GDM1 (cell line): ENCODE measurements at places on chromosomes 5 and 9.

DNA sequence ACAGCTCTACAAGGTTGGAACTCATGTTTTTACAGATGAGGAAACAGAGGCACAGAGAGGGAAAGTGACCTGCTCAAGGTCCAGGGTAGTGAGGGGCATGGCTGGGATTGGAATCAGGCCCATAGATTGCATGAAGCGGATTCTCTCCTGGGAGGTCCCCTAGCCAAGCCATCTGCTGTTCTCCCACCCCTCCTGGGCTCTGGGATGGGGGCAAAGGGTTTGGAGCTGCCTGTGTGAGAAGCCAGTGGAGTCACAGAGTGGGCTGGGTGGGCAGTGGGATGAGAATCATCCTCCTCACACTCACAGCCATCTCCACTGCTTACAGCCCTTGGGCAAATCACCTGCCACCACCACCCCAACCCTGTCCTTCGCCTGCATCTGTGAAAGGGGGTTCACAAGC lies 38.6 kb upstream of the PSD2 start:
- no peak for DNase-seq

DNA sequence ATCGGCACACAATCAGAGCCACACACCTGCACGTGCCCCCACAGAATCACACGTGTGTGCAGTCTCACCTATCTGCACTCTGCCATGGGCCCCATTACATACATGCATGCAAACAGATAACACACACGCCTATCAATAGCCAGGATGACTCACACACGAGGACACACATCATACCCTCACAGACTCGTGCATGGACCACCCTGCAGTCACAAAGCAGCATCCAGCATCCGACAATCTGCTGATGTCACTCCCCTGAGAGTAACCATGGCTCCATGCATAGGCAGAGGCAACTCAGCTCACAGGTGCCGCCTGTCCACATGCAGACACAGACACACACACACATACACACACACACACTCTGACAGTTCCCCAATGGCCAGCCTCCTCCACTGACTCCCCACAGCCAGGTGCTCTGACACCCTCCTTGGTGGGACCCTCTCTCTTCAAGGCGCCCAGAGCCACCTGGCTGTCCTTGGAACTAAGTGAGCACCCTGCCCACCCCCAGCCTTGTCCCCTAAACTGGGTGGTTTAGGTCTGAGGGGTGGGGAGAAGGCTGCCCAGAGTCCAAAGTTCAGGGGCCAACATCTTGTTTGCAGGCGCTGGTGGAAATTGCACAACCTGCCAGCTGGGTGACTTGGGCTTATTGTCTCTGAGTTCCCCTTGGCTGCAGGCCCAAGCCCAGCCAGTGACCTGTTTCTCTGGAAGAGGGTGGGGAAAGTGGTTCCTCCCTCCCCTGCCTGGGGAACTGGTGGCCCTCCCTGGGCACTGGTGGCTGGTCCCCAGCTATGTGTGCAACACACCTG lies 34.6 kb upstream of the NEK6 start:
- peak; percentile 37 for DNase-seq

DNA sequence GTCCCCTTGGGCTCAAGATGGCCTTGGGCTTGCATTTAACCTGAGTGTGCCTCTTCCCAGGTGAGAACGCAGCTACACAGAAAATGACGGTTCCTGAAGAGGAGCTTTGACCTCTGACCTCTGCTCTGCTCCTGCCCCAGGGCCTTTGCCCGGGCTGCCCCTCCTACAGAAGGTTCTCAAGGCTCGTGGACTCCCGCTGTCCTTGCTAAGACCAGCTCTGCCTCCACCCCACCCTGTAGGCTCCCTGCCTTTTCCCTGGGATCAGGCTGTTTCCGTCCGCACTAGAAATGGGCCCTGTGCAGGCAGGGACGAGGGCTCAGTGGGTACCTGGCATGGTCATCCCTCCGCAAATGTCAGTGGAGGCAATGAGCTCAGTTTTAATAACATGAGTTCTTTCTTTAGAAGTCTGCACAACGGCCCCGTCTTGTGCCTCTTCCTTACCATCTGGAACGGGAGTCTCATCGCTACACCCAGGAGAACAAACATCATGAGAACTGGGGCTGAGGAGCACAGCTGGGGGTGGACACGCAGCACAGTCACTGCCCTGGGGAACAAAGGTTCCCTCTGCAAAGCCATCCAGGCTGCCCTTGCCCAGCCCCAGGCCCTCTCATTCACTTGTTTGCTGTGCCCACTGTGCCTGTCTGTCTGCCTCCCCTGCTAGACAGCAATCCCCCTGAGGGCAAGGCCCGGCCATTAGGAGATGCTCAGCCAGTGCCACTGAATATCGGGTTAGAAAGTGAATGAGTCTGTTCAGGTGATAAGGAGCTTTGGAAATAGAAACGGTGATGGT lies 26.7 kb upstream of the LPCAT1 start:
- DNase-seq = no peak

GRCh38 chr5:98755406-98755805 lies 18.1 kb upstream of the RGMB start:
- DNase-seq = no peak

DNA sequence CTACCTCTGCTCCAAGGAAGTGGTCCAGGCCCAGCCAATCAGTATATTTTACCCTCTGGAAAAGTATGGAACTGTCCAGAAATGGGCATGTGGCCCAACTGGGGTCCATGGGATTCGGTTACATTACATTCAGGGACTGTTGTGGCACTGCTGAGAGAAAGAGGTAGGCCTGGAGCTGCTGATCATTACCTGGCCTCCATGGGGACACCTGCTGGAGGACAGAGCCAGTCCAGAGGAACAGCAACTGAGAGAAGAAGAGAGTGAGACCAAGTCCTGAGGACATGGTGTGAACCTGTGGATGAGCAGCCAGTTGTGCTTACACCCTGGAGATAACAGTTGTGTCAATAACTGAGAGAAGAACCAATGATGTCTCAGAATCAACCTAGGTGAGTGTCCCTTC lies 48.2 kb downstream of the HMHB1 start:
- no peak for DNase-seq

- DNase-seq = peak; percentile 8
Observed at GRCh38 chr5:180070756-180071530, 616 bp downstream of the RNF130 start.

- DNase-seq = no peak
Observed at GRCh38 chr9:133837627-133838597, 99.8 kb upstream of the SARDH start.

- DNase-seq = no peak
Observed at GRCh38 chr5:147689426-147689825, 93.1 kb downstream of the JAKMIP2 start.

DNA sequence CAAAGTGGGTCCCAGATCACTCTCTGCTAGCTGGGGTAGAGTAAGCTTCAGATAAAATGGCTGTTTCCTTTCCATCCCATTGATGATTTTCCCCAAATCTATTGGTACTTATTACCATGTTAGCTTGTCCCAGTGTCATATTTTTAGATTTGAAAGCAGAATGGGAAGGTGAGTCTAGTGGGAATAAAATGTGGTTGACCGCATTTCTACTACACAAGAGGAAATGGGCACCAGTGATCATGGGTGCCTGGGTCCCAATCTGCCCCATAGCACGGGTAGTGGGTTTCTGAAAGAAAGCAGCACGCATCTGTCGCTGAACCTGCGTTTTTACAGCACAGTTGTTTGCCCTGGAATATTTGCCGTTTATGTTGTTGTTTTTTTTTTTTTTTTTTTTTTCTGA lies 20.1 kb downstream of the DAPK1 start:
- DNase-seq = no peak

GRCh38 chr5:12217039-12217438 lies 312.8 kb upstream of the CTNND2 start:
- no peak for DNase-seq

DNA sequence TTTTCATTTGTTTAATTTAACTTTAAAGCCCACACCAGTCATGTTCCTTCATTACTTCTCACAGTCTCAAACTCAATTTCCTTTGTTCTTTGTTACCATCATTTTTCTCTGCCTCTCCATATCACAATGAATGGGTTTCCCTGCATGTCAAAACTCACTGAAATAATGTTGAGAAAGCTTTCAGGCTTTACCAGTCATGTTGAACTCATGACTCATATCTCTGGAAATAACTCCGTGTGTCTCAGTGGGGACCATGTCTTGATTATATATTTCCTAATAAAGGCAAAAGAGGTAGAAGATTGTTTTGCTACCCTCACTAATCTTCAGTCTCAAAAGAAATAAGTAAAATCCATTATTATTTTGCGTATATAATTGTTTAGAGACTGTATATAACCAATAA lies 231.2 kb downstream of the CHSY3 start:
- DNase-seq = no peak

DNA sequence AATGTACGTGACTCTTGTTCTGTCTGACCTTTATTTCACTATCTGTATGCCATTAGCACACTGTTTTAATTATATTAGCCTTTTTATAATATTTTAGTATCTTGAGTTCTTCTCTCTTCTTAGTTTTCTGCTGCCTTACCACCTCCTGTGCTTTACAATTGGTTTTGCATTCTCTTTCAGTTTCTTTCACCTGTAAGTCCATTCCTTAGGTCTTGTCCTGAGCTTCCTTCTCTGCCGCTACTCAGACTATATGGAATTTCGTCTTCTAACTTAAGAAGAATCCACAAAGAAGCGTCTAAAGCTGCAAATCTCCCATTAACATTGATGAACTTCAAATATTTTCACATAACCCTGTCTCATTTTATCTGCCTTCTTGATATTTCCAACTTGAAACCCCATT lies 642.9 kb downstream of the MAT2B start:
- DNase-seq = no peak

GRCh38 chr9:108360304-108360703 lies 495.5 kb downstream of the ACTL7B start:
- DNase-seq = no peak

DNA sequence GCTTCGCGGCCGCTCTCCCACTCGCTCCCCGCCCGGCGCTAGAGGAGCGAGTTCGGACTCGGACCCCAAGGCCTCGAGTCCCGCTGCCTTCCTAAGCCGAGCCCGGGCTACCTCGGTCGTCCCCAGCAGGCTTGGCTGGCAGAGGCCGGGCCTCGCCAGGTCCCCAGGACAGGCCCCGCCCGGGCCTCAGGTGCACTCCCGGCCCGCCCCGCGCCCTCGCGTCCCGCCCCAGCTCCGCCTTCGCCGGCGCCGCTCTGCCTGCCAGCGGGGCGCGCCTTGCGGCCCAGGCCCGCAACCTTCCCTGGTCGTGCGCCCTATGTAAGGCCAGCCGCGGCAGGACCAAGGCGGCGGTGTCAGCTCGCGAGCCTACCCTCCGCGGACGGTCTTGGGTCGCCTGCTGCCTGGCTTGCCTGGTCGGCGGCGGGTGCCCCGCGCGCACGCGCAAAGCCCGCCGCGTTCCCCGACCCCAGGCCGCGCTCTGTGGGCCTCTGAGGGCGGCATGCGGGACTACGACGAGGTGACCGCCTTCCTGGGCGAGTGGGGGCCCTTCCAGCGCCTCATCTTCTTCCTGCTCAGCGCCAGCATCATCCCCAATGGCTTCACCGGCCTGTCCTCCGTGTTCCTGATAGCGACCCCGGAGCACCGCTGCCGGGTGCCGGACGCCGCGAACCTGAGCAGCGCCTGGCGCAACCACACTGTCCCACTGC lies at the start of gene SLC22A5:
SLC22A5 (plus strand) TSS at position 237 of the 707 bp plus-strand sequence; CDS start at position 500, 263 bp downstream.
- peak; percentile 37 for DNase-seq

- DNase-seq = no peak
Observed at GRCh38 chr9:32200896-32201295, 183.5 kb upstream of the ACO1 start.

- no peak for DNase-seq
Observed at GRCh38 chr9:35918780-35919179, 9.5 kb downstream of the SPAAR start.

DNA sequence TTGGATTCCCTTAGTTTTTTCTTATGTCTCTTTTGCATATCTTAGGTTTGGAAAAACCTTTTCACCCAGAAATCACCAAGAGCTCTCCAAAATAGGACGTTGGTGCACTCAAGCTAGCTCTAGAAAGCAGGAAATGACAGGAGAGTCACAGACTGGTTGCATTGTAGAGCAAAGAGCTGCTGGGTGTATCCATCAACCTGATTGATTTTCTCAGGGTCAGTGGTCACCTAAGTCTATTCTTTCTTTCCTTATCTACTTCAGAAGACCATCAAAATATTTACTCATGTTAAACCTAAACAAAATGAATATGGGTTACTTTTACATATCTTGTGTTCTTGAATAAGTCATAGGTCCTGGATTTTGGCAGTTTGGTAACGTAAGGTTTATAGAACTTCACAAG lies 14.9 kb downstream of the SLC26A2 start:
- no peak for DNase-seq

GRCh38 chr9:129863059-129863690 lies 27.9 kb downstream of the USP20 start:
- peak; percentile 99 for DNase-seq
